ENCODE measurements at places on chromosomes 1 and 21.

- no peak for DNase-seq
These were observed 71.1 kb downstream of the MATN1 start for GRCh38 chr1:30652152-30652841.

GRCh38 chr1:36438715-36439114, 11.5 kb downstream of the OSCP1 start:
- DNase-seq, result no peak

DNA sequence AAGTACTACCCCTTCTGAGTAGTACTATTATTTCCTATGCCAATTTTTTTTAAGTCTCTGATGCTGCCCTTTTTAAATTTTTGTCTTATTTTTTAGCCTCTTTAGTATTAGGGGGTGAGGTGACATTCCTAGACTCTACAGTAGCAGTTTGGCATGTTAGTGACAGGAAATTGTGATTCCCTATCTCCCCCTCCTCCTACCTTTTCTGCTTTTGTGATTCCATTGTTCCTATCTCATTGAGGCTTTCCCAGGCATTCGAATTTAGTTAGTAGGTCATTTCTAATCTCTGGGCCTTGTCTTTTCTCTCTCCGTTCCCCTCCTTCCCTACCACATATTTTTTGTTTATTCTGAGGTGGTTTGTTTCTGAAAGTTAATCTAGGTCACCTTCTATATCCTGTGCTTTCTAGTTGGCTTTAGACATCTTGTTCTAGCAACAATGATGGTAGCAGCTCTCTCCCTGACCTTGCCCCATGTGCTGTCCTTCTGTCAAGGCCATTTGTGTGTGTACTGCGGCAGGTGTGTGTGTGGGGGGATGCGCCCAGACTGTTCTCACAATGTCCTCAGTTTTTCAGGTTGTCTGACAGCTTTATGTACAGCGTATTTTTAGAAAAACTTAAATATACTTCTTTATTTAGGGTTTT, 21.5 kb downstream of the SEMA6C start:
- DNase-seq, result no peak

DNA sequence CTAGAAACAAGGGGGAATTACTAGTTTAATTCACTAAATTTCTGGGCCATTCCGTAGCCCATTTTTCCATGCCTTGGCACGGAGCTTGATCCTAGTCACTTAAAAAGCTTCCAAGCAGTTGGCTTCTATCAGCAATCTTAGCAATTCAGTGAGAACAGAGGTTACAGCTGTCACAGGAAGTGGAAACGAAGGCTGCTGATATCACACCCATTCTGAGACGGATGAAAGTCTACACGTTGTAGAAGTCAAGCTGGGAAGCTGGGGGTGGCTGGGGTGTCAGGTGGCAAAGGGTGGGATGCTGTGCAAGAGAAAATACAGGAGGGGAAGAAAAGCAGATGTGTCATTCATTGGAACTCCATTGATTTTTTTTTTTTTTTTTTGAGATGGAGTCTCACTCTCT, 11.8 kb upstream of the STMN1 start:
- DNase-seq, result no peak

DNA sequence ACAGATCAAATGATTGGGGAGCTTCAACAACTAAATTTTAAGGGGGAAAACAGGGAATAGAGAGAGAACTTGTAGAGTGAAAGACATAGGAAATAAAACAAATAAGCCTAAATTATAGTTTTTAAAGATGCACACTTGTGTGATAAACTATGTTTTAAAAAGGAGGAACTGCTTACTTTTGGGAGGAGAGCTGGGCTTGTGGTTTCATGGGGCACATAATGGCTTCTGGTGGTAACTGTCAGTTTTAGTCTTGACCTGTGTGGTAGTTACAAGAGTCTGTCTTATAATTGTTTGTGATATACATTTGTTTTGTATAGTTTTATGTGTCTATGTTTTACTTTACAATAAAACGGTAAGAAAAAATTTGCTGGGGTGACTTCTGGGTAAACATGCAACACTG, 165.3 kb downstream of the COL24A1 start:
- no peak for DNase-seq

DNA sequence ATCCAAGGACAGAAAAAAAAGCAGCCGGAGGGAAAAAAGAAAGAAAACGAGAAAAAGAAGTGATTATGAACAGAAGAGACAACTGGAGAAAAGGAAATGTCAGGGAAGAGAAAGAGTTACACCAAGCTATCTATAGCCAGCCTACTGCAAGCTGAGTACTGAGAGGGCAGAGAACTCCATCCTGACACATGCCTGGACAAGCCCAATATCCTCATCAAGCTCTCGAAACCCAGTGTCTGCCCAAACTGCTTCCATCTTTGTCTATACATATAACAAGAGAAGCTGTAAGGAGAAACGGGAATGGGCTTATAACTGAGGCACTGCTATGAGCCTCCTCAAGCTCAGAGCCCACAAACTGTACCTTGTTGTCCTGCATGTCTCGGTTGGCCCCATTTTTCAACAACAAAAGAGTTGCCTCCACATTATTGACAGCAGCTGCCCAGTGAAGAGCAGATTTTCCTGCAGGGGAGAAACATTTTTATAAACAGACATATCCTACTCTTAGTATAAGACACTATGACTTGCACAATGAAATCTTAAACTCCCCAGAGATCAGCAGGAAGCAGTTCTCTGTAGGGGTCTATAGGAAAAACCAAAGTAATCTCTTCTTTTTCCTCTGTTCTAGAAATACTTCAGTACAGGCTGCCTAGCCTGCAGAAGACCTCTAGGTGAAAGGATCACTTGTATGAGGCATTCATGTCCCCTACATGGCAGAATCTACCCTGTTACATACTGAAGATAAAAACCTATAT, 21.2 kb upstream of the ADAM30 start:
- no peak for DNase-seq

DNA sequence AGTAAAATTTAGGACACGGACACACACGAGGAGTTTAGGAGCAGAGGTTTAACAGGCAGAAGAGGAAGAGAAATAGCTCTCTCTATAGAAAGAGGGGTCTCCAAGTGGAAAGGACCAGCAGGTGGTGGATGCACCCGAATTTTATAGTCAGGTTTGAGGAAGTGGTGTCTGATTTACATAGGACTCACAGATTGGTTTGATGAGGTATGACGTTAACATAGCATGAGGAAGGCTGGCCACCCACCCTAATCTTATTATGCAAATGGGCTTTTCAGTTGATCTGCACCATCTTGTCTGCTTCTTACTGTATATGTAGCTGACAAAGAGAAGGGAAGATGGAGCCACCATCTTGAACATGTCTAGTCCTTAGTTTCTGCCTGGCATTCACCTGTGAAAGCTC, 52.5 kb upstream of the RGS2 start:
- no peak for DNase-seq

DNA sequence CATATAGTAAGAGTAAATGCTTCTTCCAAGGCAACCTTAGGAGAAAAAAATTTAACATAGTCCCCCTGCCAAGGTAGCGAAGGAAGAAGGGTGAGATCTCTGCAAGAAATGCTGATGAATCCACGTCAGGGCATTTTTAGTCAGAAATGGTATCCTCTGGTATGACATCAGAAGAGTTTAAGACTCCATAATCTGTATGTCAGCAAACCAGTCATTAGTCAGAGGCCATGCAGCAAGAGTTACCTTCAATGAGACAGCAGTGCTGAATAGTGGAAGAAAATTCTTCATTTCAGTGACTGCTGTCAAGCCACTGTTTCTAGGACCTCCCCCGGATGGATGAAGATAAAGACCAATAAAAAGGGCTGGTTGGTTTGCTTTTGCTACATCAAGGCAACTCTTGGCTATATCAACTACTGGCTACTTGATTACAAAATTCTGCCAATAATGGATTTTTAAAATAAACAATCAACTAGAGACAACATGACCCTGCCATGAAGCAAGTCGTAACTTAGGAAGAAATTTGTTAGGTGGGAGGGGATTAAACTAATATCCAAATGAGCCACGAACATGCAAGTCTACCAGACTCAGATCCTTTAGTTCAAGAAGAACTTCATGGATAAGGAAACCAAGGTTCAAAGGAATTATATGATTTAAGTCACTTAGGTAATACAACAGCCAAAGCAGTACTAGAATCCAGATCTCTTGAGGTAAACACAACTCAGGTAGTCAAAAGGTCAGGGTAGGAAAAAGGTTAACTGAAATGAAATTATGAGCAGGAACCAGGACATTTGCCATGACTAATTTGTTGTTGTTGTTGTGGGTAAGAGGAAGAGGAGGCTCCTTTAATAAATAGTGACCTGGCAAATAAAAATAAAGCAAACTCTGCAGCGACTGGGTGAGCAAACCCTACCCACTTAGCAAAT, 25.6 kb upstream of the GUCA2A start:
- DNase-seq, result no peak

GRCh38 chr1:152343006-152343405, 16.8 kb downstream of the FLG2 start:
- no peak for DNase-seq

GRCh38 chr1:24928689-24929397, 1.2 kb downstream of the RUNX3 start:
- DNase-seq, result no peak

DNA sequence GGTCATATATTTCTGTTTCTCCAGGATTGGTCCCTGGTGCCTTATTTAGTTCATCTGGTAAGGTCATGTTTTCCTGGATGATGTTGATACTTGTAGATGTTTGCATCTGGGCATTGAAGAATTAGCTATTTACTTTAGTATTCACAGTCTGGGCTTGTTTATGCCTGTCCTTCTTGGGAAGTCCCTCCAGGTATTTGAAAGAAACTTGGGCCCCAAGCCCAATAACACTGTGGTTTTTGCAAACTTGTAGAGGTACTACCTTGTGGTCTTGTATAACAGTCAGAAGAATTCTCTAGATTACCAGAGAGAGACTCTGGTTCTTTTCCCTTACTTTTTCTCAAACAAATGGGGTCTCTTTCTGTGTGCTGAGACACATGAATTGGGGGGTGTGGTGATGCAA, 251.4 kb upstream of the B3GALT2 start:
- DNase-seq, result no peak

Data from cortex of kidney (tissue), 1 donor.